ENCODE measurements at places on chromosomes 3 and 15.

DNA sequence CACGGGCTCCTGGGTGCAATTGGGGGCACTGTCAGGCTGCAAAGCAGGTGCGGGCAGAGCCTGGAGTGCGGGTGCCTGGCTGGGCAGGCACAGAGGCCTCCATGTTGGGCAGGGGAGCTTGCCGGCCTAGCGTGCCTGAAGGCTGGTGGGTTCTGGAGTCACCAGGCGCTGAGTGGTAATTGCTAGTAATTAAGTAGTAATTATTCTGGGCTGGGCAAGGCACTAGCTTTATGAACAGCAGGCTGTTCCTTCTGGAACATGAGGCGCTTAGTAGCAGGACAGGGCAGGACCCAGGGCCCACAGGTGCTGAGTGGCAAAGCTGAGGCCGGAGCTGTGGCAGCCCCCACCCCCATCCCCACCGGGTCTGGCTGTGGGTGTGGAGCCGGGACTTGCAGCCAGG lies 25.3 kb downstream of the PLXNA1 start:
- DNase-seq = no peak

GRCh38 chr3:172846706-172847105 lies 96.2 kb downstream of the ECT2 start:
- DNase-seq = no peak

GRCh38 chr15:96627031-96627568 lies 296.6 kb downstream of the NR2F2 start:
- DNase-seq = no peak

DNA sequence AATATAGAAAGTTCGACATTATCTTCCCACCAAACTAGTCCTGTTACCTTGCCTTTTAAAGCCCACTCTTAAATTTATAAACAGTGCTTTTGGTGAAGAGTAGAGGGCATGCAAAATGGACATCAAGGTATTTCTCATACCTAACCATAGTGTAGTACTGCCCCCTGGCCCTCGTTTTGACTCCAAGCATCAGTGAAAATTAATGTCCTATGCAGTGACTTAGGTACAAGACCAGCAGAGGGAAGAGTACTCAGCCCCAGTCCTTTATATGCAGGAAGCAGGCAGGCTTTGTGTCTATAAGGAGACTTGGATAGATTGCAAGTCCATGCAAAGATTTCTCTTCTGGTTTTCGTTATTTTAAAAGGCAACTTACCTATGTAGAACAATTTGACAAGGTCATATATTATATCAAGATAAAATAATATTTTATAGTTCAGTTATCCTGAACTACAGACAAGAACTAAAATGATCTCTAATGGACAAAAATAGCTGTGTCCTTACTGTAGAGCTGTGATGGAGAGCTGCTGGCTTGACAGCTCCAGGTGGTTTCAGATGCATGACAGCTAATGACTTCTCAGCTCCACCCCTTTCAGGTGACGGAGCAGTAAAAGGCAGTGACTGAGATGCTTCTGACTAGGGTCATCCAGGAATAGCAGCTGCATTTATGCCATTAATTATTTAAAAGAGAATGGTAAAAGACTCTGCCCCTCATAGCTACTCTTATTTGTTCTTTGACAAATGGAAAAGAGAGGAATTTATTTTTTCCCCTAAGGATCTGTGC lies 646.1 kb downstream of the SQOR start:
- DNase-seq = peak; percentile 41

DNA sequence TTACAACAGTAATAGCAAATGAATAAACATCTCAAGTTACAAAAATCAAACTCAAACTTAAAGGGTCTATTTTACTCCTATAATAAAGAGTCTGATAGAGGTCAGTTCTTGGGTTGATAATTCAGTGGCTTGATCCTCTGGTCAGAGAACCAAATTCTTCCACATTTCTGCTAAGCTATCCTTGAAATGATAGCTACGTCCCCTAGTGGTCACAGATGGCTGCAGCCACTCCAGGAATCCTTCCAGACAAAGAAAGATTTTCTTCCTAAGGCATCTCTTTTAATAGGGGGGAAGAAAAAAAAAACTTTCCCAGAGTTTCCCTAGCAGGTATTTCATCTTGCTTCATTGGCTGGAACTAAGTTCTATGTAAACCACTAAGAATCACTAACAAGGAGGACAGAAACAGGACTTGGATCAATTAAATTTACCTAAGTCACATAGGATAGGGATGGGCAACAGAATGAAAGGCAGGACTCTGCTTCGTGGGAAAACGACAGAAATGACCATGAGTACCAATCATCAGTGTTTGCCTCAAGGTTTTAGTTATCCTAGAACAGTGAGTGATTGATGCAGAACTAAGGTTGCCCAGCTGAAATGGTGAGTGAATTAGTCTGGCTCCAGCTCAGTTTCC lies 160.7 kb downstream of the STAC start:
- DNase-seq = peak; percentile 32

- DNase-seq = peak; percentile 63
Measured at GRCh38 chr15:39786447-39787056, 3.9 kb upstream of the FSIP1 start.

DNA sequence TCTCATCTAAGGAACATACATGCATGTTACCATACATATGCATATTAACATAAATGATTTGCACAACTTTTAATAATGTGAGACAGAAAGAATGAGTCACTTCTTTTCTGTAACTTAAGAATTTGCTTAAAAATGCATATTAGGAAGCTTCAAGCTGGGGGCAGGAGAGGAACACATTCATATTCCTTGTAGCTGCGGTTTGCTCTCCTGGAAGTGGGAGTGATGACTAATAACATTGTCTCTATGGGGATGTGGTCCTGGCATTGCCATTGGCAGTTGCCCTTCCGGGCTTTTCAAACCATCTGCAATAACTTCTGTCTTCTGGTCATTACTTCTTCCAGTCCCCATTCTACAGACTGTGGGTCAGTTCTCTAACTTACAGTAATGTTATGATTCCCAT lies 15.6 kb downstream of the CHST2 start:
- no peak for DNase-seq

DNA sequence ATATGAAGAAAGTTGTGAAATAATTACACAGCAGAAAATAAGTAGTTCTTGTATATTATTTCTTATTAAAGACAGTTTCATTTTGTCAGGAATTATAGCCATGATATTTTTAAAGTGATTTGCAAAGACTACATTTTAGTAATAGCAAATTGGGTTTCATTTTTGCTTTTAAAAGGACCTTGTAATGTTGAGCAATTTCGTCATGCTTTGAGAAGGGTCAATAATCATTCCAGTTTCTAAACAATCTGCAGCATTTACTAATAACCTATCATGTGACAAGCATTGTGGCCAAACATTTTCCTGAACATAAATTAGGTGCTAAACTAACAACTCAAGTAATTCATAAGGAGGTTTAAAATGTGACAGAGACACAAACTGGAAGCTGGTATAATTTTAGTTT lies 214.4 kb upstream of the CBLB start:
- DNase-seq = no peak

- DNase-seq = no peak
Measured at GRCh38 chr3:18301781-18302180, 123.4 kb downstream of the SATB1 start.

DNA sequence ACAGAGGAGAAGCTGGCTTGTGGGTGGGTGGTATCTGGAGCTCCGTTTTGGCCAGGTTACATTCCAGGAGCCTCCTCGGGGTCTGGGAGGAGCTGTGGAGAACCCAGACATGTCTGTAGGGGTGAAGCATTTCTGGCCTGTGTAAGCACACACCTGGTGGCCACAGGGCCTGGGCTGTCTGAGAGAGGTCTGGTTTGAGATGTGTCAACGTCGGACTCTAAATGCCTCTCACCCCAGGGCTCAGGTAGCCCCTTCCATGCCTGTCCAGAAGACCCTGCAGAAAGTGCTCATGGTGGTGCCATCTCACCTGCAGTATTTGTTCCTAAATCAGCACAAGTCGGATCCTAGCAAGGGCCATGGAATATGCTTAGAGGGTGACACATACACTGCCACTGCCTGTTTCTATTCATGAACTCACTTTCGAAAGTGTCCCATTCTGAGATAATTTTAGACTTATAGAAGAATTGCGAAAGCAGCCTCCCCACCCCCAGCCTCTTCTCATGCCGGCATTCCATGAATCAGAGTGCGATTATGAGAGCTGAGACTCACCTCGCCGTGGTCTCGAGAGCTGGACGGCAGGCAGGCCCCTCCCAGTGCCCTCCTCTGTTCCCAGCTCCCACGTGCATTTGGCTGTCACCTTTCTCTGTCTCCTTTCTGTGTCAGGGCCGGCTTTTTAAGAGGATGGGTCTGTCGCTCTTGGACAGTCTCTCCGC lies 63.7 kb downstream of the KLF15 start:
- DNase-seq = no peak
